ENCODE measurements at places on chromosomes 6 and 20.
A peak's percentile ranks its signal among the peaks of the same experiment; 100 is the strongest.

DNA sequence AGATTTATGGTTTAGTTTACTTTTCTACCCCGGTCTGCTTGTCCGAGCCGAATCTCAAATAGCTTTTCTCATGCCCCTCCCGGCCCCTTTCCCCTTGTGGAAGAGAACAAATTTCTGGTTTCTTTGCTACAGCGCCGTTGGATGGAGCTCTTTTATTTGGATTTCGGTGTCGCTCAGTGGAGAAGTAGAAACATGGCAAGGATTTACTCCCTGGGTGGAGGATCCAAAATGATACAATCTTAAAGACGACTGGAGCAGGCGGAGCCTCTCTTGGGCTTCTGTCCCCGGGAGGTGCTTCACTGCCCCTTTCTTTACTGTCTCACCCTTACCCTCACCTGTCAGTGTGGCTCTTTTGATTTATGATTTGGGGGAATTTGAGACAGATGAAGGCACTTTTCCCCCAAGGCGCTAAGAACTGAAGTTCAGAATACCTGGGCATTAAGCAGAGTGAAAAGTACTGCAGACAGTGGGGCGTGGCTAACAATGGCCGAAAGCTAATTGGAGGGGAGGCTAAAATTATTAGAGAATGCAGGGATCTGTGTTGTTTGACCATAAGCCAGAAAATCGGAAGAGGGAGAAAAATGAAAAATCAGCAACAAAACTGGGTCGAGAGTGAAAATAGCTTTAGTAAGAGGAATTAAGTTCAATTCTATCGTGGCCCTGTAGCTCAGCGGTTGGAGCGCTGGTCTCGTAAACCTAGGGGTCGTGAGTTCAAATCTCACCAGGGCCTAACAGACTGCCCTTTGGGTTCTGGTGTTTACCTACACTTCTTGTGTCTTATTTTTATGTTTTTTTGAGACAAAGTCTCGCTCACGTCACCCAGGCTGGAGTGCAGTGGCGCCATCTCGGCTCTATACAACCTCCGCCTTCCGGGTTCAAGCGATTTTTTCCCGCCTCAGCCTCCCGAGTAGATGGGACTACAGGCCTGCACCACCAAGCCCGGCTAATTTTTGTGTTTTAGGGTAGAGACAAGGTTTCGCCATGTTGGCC lies 145.1 kb upstream of the ZNF184 start:
- DNase-seq, result no peak

- DNase-seq, result no peak
Measured at GRCh38 chr6:121755485-121755884, 320.0 kb downstream of the GJA1 start.

GRCh38 chr6:95099410-95099809 lies 477.9 kb upstream of the MANEA start:
- DNase-seq, result no peak

GRCh38 chr6:134853111-134854055 lies 96.5 kb downstream of the ALDH8A1 start:
- no peak for DNase-seq

DNA sequence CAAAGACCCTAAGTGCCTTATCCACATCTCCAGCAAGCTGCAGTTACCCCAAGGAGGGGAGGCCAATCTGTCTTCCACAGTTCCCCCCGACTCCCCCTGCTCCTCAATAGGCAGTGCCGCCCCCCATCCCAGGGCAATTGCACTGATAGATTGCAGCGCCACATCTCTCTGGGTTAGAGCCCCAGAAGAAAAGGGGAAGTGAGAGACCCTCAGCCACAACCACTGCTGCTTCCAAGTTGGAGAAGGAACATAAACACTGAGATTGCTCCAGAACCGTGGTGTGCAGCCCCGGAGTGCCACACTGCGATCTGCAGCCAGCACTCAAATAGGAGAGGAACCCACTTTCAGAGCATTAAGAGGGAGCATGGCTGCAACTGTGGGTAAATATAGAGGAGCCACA lies 101.5 kb downstream of the RWDD2A start:
- no peak for DNase-seq

DNA sequence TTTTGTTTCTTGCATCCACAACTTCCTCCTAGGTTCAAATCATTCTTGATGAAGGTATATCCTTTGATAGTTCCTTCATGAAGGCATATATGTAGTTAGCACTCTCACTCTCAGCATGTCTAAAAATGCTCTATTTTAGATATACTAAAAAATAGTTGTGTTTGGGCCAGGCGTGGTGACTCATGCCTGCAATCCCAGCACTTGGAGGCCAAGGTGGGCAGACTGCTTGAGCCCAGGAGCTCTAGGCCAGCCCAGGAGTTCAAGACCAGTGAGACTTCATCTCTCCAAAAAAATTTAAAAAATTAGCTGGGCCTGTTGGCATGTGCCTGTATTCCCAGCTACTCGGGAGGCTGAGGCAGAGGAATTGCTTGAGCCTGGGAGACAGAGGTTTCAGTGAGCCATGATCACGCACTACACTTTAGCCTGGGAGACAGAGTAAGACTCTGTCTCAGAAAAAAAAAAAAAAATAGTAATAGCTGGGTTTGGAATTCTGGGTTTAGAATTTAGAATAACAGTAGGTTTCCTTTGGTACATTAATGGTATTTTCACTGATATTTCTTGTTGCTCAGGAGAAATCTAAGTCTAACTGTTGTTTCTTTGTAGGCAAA lies 7.0 kb downstream of the SERAC1 start:
- no peak for DNase-seq

GRCh38 chr20:8212286-8212685 lies 80.2 kb downstream of the PLCB1 start:
- DNase-seq, result no peak

DNA sequence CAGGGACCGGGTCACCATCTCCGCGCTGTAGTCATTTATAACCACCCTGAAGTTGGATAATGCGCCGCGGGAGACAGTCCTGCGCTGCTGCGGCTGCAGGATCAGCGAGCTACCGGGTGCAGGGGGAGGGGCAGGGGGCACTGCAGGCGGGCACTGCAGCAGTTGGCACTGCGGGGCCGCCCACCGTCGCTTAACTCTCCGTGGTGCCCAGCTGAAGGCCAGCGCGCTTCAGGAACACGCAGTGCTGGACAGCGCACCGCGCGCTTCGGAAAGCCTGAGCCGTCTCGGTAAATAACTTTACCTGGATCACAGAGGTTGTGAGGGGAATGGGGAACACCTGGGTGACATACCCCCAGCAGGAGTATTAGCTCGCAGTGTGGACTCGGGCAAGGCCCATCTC lies 12.4 kb upstream of the LRFN2 start:
- peak; percentile 50 for DNase-seq

DNA sequence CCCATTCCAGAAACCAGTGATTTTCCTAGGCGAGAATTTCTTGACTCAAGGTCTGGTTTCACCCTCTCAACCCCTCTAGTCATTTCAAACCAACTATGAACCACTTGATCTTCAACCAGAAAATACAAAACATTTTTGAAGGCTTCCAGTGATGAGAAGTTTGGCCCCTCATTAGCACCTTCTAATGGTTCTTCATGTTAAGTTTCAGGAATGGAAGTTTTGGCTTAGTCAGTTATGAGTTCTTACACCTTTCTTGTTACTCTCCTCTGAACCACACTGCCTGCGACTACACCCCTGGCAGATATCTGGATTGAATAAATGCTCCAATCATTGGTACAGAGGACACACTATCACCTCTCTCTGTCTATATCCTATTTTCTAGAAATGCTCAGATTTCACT lies 67.2 kb downstream of the GJA10 start:
- no peak for DNase-seq

DNA sequence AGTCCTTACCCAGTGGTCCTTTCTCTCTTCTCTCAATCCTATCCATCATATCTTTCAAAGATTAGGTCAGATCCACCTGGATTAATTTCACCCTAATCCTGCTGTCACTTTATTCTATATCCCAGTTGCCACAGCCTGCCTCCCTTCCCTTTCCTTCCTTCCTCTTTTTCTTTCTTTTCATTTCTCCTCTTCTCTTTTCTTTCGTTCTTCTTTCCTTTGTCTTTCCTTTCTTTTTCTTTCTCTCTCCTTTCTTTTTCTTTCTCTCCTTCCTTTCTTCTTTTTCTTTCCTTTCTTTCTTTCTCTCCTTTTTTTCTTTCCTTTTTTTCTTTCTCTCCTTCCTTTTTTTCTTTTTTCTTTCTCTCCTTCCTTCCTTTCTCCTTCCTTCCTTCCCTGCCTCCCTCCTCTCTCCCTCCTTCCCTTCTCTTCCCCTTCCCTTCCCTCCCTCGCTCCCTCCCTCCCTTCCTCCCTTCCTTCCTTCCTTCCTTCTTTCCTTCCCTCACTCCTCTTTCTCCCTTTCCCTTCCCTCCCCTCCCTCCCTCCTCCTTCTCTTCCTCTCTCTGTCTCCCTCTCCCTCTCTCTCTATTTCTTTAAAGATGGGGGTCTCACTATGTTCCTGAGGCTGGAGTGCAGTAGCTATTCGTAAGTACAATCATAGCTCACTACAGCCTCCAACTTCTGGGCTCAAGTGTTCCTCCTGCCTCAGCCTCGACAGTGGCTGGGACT lies 15.1 kb upstream of the RPN2 start:
- DNase-seq, result no peak

- no peak for DNase-seq
Measured at GRCh38 chr6:66599541-66599940, 892.5 kb upstream of the EYS start.

DNA sequence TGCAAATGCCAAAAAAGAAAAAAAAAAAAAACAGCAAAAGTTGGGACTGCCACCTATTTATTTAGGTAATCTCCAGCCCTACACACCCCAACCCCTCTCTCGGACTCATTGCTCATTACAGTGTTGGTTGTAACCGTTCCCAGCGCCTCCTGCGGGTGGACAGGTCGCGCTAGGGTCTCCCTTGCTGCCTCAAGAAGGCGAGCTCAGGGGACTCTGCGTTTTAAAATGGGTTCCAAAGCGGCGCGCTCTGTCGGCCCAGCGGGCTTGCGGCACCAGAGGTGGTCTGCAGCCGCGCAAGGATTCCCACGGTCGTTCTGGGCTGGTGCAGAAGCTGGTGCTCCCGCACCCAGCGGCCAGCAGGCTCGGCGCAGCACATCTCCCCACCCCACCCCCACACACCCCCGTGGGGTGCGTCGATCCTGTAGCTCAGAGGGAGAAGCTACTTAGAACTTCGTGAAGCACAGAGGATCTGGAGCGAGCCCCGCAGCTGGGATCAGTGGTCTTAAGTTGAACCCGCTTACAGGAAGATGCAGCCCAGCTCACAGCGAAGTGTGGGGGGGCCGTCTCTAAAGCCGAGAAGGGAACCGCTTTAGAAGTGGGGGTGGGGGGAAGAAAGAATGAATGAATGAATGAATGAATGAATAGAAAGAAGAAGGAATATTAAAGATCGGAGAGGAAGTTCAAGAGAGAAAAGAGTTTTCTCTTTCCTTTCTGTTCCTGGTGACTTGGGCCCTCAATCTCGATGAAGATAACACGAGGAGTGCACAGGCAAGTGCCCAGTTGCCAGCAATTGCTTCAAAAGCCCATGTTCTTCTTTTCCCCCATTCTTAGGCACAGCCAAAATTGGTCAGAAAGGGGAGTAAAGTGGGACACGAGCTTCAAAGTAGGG lies 780 bp downstream of the TFAP2A start:
- DNase-seq, result no peak

GRCh38 chr20:61490721-61491120 lies 238.7 kb downstream of the CDH4 start:
- DNase-seq, result no peak

DNA sequence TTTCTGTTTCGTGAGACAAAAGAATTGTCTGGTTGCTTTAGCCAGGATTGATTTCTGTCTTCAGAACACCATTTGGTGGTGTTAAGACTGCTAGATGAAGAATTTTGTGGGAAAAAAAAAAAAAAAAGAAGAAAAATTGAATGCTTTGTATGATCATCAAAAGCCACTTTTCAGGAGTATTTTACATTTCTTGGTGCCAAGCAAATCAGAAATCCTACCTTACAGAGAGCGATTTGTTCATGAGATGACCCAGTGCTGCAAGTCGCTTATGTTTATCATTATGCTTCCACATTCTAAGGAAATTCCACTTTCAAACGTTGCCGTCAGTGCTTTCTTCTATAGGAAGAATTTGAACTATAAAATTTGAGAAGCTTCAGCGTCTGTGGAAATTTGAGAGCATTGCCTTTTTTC lies 228.7 kb downstream of the BCKDHB start:
- DNase-seq, result no peak

- no peak for DNase-seq
Measured at GRCh38 chr6:7911345-7911725, 747 bp upstream of the TXNDC5 start.

DNA sequence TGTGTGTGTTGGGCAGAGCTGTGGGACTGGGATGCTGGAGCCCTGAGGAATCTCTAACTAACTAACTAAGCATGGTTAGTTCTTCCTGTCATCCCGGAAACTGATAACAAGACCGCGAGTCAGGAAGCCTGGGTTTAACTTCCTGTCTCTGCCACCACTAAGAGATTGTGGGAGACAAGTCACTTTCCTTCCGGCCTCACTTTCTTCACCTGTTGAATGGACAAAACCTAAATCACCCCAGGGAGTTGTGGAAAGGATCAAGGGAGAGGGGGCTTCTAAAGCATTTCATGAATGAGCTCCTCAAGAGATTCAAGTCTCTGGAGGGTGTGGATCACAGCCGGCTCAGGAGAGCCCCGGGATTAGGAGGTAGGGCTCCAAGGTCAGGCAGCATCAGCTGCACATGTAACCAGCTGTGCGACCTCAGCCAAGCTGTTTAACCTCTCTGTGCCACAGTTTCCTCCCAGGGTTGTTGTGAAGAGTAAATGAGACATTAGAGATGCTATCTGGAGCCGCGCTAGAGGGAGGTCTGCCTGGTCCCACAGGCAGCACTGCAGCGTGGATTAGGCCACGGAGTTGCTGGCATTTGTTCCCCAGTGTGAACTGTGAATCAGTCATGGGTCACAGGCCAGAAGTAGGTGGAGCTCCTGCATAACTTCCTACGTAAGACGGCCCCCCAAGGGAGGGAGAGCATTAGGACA lies 105.1 kb downstream of the TOX2 start:
- DNase-seq, result peak; percentile 7

DNA sequence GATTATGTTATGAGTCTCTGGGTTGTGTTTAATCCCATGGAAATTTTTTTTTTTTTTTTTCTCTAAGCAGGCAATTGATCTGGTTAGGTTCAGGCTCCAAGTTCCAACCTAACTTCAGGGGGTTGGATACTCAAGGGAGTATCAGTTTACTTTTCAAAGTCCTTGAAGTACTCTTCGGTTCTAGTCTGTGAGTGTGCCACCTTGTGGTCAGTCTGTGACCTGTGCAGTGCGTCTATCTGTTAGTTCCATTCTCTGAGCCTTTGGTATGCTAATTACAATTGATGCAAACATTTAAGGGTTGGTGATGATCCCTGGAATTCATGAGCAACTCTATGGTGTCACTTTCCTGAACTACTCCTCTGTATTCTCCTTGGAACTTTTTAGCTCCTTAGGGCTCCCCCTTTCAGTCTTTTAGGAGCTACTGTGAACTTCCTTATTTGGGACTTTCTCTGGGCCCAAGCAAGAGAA lies 342.0 kb downstream of the SOX4 start:
- peak; percentile 41 for DNase-seq

GRCh38 chr6:24910331-24910960 lies 25.3 kb downstream of the RIPOR2 start:
- DNase-seq, result peak; percentile 11

All from thyroid gland (tissue), 4 donors.